ENCODE measurements at places on chromosomes 6 and 20.

DNA sequence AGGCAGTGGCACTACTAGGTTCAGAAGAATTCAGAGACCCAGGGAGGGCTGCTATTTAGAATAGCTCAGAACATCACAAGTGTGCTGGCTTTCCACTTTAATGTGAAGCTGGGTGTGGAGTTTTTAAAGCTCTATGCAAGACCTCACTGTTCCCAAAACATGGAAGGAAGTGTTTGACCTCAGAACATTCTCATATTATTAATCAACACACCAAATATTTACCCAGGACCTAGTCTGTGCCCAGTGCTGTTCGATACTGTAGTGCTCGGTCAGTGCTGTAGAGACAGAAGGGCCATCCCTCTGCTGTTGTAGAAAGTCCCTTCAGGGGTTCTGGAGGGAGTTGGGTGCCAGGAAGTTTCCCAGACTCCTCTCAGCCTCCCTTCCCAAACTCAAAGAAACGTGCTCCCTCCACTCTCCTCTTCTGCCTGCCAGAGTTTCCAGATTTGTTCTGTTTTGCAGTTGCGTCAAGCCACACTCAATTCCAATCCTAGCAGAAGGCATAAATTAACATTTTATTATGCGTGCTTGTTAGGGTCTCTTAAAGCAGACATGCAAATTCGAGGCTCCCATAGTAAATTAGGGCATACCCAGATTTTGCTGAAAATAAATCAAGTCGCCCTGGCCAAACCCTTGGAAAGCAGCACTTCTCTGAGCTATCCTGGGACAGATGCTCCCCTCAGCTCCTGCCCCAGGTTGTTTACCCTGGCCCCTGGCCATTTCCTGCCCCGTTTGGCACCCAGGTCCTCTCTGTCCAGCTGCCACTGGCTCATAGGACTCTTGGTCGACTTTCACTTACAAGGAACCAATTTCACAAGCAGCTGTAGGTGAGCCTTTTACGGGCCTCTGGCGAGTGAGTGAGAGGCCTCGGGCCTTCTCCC, 248.6 kb downstream of the HIVEP2 start:
- DNase-seq = no peak

DNA sequence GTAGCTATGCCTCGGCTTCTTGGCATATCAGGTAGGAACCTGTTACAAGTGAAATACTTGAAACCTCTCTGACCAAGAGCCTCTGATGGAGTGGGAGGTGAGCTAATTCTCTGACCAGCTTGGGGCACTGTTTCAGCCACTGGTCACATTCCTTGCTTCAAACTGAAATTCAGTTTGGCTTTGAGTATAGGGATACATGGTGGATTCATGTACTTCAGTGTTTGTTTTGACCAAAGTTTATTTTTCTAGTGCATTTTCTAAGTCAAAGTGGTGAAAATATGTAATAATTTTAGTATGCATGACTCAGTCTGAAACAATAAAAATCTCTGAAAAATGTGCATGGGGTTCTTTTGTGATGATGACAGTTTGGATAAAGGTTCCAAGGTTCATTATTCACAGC, 18.6 kb downstream of the TTPAL start:
- DNase-seq = no peak

GRCh38 chr20:64058536-64058935, 4.5 kb upstream of the TCEA2 start:
- no peak for DNase-seq

DNA sequence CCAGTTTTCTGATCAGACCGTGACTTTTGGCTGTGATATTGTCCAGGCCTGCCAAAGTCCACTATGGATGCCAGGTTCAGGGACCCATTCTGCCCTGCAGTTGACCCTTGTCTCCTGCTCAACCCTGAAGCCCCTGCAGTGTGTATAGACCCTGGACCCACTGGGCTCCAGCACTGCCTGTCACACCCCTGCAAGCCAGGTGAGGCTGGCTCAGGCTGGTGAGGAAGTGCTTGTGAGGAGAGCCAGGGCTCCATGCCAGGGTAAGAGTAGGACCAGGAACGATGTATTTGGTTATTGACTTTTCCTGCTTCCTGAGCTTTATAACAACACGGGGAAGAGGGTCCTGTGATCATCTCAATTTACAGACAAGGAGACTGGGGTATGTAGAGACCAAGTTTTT, 19.1 kb upstream of the CD93 start:
- DNase-seq = no peak

GRCh38 chr6:5674721-5675120, 332.0 kb downstream of the NRN1 start:
- DNase-seq = no peak

GRCh38 chr20:51631011-51631950, 88.8 kb upstream of the NFATC2 start:
- no peak for DNase-seq

- DNase-seq = no peak
Observed at GRCh38 chr6:122246906-122247658, 152.4 kb upstream of the HSF2 start.

- DNase-seq = no peak
Observed at GRCh38 chr6:168837254-168838036, 396.5 kb downstream of the SMOC2 start.

- no peak for DNase-seq
Observed at GRCh38 chr20:20317195-20317594, 50.7 kb upstream of the INSM1 start.

DNA sequence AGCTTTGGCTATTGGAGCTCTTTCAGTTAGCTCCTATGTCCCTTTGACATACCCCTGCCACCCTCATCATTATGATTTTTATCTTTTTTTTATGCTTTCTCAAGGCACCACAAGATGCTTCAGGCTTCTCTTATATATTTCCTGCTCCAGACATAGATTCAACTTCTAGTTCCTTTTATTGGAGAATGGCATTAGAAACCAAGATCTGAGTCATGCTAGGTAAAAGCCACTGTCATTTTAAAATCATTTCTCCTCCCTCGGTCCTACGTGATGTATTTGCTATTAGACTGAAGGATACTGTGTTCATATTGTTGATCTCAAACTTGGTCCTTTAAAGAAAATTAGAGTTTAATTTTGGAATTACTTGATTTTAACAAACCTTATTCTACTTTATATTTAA, 8.3 kb downstream of the TENT5A start:
- no peak for DNase-seq

- no peak for DNase-seq
Observed at GRCh38 chr6:147695819-147696218, 187.3 kb downstream of the SAMD5 start.

DNA sequence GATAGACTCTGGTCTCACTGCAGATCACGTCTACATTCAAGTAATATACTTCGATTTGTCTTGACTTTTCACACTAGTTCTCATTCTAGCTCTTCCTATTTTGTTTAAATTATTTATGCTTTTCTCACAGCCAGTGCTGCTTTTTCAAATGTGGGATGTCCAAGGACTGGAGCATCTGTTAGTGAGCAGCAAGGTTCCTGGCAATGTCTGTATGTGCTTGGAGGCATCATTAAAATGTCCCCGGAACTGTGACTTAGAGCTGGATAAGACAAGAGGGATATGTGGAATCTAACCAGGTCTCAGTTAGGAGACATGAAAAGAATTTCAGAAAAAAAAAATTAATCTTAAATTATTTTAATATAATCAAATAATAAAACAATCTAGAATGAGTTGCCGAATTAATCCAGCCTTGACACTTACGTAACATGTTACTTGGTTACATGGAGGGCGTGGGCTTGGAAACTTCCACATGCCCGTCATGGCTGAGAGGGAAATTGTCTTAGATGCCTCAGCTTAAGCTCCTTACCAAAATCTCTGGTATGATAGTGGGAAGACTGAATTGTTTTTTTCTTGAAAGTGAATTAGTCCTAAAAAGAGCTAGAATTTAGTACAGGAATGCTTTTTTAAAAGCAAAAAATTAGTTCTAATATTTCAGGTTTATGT, 21.4 kb upstream of the CARMIL1 start:
- peak; percentile 37 for DNase-seq

GRCh38 chr6:49666930-49667757, 30.5 kb upstream of the RHAG start:
- DNase-seq = no peak
